ENCODE measurements at places on chromosomes 2 and 18. TPM values are rescaled to one million over a fixed set of nuclear protein-coding genes. Genes with fewer than 3 reads are reported as not detected.

DNA sequence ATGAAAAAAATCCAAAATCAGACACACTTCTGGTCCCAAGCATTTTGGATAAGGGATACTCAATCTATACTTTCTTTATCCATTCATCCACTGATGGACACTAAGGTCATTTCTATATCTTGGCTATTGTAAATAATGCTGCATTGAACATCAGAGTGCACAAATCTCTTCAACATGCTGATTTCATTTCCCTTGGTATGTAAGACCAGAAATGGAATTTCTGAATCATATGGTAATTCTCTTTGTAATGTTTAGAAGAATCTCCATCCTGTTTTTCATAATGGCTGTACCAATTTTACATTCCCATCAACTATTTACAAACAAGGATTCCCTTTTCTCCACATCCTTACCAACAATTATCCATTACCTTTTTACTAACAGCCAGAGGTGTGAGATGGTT lies 33.7 kb upstream of the MCM6 start:
- no peak for DNase-seq

The UGT1A1 gene
- polyA plus RNA-seq, result 1.9 TPM

- DNase-seq, result no peak
These were observed 12.4 kb downstream of the PFN4 start for GRCh38 chr2:24110660-24111303.

GRCh38 chr2:220147161-220148038 lies 520.0 kb downstream of the SLC4A3 start:
- no peak for DNase-seq

- DNase-seq, result no peak
These were observed 187.8 kb downstream of the ANAPC1 start for GRCh38 chr2:111696226-111696625.

DNA sequence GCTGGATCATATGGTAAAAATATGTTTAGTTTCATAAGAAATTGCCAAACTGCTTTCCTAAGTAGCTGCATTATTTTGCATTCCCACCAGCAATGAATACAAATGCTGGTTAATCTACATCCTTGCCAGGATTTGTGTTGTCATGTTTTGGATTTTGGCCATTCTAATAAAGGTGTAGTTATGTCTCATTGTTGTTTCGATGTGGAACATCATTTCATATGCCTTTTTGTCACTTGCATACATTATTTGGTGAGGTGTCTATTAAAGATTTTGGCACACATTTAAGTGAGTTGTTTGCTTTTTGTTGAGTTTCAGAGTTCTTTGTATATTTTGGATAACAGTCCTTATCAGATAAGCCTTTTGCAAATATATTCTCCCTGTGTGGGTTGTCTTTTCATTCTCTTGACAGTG lies 299.2 kb upstream of the TFPI start:
- no peak for DNase-seq

DNA sequence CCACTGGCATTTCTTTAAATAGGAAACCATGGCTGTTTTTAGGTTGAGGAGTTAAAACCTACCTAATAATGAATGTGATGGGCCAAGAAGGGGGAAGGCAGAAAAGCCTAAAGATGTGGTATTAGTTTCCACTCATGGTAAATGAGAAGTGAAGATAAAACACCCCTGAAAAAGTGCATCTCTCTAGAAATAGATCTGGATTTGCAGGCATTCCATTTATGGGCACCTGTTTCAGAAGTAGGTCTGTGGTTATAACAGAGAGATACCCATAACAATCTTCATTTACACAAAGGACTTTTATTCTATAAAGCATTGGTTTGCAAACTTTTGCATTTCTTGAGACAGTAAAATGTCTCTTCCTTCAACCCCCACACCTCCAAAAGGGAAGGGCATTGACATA lies 62.1 kb downstream of the PRKCE start:
- DNase-seq, result no peak

DNA sequence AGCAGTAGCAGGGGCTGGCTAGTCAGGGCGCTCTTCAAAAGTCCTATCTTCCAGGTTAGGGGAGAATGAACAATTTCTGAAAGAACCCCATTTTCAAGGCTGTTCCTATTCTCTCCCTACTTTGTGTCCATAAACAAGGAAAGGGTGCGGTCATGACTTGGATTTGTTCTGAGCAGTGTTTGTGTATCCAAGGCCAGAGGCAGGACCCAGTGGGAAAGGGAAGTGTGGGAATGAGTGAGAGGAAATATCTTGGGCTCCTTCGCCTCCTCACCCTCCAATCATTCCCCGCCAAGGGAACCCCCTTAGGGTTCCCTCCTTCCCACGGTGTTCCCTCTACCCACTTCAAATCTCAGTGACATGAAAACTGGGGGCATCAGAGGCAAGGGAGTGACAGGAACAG lies 25.5 kb upstream of the SPTBN1 start:
- no peak for DNase-seq

GRCh38 chr2:84980263-84980983 lies 9.5 kb downstream of the KCMF1 start:
- no peak for DNase-seq

DNA sequence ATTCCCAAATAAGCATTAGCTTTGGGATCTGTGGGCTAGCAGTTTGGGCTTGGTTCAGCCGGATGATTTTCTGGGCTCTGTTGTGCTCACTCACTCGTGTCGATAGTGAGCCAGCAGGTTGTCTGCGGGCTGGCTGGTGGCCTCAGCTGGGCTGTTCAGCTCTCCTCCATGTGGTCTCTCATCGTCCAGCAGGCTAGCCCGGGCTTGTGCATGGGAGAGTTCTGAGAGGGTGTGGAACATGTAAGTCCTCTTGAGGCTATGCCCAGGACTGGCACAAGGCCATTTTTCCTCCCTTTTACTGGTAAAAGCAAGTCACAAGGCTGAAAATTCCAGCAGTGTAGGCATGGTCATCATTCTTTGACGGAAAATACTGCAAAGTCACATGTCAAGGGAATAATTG lies 38.5 kb downstream of the NTSR2 start:
- no peak for DNase-seq

- DNase-seq, result no peak
These were observed 8.4 kb upstream of the SATB2 start for GRCh38 chr2:199465988-199466691.

The FAM228B gene
- polyA plus RNA-seq, result 4.9 TPM

The RAX gene
- polyA plus RNA-seq, result not detected

DNA sequence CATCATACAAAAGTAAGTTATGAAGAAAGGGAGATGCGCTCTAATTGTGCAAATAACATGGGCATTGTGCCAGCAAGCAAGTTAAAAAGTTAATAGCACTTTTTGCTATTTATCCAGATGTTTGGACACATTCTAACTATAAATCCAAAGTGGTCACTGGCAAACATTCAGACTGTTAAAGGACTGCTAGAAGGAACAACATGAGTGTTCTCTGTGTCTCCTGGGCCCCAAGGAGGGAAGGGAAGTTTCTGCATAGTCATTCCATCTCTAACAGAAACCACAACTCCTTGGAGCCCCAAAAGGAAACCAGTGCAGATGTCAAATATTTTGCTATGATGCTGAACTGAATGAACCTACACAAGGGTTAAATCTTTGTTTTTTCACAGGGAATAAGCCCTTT lies 213.3 kb upstream of the HNRNPA3 start:
- no peak for DNase-seq

DNA sequence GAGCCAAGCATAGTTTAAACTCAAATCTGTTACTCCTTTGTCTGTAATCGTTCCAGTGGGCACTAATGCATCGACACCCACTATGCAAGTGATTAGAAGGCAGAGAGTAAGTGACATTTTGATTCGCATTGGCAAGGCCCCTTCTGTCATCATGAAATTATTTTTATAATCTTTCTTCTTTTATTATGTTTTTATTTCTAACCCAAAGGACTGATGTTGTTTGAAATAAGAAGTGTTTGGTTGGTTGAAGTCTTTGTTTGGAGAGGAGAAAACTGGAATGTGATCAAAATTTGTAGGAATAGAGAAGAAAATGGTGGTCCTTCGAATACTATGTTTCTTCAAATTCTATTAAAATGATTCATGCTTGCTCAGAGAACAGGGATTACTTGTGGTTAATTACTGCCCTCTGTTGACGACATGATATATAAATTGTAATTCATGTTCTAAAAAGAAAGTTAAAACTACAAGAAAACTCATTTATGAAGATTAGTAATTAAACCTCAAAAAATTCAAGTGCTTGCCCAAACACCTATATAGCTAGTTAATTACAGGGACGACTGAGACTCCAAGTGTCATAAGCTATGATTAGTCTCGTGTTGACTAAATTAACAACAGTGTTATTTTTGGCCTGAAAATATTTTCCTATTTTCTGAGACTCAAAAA lies 26.4 kb upstream of the TFPI start:
- DNase-seq, result peak; percentile 84

DNA sequence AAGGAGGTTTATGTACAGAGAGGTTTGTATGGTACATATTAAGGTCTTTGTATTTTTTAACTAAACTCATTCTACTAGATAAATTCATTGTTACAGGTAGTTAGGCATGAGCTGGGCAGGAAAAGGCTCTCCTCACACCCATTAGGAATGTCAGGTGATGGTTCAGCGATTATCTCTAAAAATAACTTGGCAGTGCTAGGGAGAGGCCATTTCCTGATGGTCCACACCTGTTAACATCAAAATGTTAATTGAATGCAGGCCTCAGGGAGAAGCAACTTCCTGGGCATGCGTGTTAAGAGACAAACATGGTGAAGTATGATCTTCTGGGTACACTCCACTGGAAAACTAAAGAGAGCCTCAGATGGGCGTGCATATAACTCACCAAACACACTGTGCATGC lies 73.6 kb downstream of the ARL6IP6 start:
- DNase-seq, result no peak

DNA sequence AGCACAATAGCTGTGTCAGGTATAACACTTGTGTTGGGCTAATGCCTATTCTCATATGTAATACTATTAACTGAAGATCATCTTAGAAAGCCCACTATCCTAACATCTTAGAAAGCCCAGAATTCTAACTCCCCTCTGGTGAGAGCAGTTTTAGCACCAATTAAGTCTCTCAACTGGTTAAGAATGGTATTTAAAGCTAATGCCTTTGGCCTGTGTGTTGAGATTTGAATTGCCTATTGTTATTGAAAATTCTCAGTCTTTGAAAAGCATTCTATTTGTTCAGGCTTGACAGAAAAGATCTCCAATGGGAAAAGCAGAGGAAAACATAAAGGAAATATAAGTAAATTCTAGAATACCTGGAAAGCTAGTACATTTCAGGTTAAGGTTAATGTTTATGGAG lies 352.5 kb downstream of the ARHGAP15 start:
- no peak for DNase-seq

- DNase-seq, result no peak
These were observed 66.5 kb upstream of the TGIF1 start for GRCh38 chr18:3383381-3383915.

- no peak for DNase-seq
These were observed 177.4 kb downstream of the SMAD2 start for GRCh38 chr18:47752796-47753645.

DNA sequence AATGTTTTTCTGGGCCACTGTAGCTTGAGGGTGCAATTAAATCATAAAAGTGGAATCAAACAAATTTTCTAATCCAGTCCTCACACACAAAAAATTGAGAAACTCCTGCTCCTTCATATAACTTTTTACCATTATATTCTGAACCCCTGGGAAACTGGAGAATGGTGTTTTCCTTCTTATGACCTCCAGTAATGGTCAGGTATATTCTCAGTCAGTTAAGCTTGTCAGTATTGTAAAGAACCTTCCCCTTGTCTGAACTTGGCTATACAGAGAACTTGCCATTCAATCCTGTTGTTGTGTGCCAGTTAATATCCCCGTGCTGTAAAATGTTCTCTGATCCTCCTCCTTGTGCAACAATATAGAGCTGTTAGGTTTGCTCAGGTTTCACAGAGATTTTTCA lies 39.5 kb downstream of the ZNF804A start:
- DNase-seq, result no peak

- no peak for DNase-seq
These were observed 64.0 kb upstream of the TRIB2 start for GRCh38 chr2:12652723-12653122.

GRCh38 chr2:169961911-169962310 lies 134.7 kb downstream of the UBR3 start:
- DNase-seq, result no peak

The GMPPA gene
- 36.2 TPM for polyA plus RNA-seq

The PAX3 gene
- not detected for polyA plus RNA-seq

- no peak for DNase-seq
These were observed 16.3 kb upstream of the WDR75 start for GRCh38 chr2:189424961-189425360.

DNA sequence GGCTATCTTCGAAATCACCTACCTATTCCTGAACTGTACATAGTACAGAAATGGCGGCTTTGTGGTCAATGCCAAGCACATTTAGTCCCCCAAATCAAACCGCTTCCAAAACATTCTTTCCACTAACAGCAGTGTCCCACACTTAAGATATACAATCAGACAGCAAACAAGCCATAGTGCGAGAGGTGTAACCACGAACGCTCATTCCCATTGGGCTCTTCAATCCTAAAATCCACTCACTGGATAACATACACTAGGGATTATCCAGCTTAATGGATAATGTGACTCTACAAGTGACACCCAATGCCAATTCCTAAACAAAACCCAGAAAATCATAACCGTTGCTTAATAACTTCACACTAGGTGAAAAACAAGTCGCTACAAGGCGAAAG lies 2.0 kb downstream of the XPO1 start:
- DNase-seq, result peak; percentile 30

GRCh38 chr2:11505652-11506610 lies 27.9 kb upstream of the GREB1 start:
- DNase-seq, result no peak

DNA sequence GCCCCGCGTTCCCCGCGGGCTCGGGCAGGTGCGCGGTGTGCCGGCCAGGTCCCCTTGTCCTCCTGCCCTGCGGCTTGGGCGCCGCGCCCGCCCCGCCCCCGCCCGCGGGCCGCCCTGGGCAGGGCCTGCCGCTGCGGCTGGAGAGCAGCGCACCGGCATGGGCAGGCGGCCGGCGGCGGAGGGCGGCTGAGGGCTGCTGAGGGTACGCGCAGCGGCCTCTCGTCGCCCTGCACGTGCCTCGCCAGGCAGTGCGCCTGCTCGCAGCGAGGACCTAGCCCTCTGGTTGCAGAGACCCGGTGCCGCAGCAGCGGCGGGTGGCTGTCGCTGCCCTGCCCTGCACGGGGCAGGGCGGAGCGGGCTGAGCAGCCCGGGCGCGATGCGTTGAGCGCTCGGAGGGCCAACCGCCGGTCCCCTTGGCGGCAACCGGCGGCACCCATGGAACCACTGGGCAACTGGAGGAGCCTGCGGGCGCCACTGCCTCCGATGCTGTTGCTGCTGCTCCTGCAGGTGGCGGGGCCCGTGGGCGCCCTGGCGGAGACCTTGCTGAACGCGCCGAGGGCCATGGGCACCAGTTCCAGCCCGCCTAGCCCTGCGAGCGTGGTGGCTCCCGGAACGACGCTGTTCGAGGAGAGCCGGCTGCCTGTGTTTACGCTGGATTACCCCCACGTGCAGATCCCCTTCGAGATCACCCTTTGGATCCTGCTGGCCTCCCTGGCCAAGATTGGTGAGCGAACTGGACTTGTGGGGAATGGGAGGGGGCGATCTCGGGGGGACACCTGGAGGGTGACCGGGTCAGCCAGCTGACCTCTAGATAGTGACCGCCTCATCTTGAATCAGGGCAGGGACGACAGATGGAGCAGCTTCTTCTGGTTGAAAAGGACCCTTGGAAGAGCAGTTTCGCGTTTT lies at the start of gene SLC9A2:
Gene SLC9A2, plus strand, starts transcription at position 140 of the 906 bp plus-strand sequence. Its CDS starts 296 bp downstream, at position 436.
- peak; percentile 25 for DNase-seq

The REG3G gene
- polyA plus RNA-seq, result not detected

- no peak for DNase-seq
These were observed 3.8 kb downstream of the LBH start for GRCh38 chr2:30235008-30235655.

Data from A549 (cell line).